ENCODE measurements at places on chromosomes 6 and 20.

GRCh38 chr6:1287103-1287591 is 24.8 kb upstream of the FOXQ1 start:
- no peak for DNase-seq

- DNase-seq = no peak
Measured at GRCh38 chr20:3843490-3843889, 3.1 kb upstream of the MAVS start.

GRCh38 chr6:52249078-52249477 is 4.8 kb upstream of the IL17F start:
- no peak for DNase-seq

GRCh38 chr20:32007787-32008616 is 2.2 kb upstream of the CCM2L start:
- DNase-seq = no peak

DNA sequence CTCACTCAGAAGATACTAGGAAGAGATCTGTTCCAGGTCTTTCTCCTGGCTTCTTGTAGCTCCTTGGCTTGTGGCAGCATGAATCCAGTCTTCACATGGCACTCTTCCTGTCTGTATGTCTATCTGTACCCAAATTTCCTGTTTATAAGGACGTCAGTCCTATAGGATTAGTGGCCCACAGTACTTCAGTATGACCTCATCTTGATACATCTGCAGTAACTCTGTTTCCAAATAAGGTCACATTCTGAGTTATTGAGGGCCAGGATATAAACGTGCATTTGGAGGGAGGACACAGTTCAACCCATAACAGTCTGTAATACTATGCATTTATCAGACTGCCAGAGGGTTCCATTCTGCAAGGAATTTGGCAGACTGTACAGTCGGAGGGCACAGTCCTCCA is 57.6 kb upstream of the DYNLRB1 start:
- DNase-seq = no peak

DNA sequence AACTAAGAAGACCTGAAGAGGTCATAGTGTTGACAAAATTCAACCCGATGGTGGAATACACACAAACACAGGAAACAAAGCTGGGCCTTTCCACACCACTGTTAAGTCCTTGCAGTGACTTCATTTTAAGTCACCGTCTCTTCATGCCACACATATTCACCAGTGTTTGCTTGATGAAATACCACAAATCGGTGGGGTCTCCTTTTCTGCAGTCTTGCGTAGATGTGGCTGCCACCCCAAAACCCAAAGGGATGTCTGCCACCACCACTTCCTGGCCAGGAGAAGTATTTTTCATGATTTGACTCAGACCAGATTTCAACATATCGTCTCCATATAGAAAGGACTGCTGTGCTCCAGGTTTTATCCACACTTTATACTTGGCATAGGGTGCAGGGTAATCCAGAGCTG is 11.0 kb upstream of the COL10A1 start:
- DNase-seq = no peak

- no peak for DNase-seq
Measured at GRCh38 chr6:157762636-157763035, 60.4 kb upstream of the SNX9 start.

DNA sequence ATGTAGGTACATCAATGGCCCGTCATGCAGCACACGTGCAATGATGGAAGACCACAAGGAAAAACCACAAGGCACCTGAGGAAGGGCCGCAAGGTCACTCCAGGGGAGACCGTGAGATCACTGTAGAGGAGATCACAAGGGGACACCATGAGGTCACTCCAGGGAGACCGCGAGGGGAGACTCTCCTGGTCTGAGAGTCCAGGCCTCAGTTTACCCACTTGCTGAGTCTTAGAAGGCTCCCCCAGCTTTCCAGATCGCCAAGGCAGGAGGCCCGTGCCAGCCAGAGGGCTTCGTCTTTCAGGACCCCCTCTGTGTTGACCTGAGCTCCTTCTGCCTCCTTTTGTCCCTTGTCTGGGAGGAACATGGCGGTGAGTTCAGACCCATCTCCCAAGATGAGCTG is 232.2 kb downstream of the ERMARD start:
- no peak for DNase-seq

DNA sequence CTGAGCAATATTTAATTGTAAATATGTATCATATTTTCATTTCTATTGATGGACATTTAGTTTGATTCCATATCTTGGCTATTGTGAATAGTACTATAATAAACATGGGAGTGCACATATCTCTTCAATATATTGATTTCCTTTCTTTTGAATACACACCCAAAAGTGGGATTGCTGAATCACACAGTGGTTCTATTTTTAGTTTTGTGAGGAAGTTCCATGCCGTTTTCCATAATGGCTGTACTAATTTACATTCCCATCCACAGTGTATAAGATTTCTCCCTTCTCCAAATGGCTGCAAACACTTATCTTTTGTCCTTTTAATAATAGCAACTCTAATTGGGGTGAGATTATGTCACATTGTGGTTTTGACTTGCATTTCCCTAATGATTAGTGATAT is 86.7 kb upstream of the RAB32 start:
- no peak for DNase-seq

DNA sequence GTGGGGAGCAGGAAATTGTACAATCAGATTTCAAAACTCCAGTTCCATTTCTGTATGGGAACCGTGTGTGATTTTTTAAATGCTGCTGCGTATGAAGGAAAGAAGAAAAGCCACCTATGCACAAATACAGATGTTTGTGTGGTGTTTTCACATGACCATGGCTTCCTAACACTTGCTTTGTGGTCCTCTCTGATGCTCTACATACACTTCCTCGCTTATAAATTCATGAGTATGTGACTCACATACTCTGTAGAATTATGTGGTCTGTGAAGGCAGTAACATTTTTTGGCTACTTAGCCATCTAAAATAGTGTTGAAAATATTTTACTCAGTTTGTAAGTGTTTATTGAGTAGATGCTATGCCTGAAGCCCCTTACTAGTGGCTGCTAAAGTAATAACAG is 119.8 kb upstream of the PDE10A start:
- no peak for DNase-seq

DNA sequence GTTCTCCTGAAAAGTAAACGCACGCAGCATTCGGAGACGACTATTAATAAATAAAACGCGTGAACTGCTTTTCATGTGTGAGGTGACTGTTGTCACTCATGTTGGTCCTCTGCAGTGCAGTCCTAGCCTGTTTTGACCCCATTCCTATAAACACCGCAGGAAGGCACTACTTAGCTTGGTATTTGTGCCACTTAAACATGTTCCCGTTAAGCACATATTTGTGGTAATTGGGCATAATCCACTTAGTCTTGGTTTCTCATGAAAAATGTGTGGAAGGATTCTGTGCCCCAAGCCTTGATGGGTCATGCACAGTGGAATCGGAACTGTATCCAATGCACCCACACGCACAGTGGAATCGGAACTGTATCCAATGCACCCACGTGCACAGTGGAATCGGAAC is 313.9 kb downstream of the THBS2 start:
- no peak for DNase-seq

- DNase-seq = no peak
Measured at GRCh38 chr20:18837718-18838117, 24.1 kb downstream of the SCP2D1 start.

DNA sequence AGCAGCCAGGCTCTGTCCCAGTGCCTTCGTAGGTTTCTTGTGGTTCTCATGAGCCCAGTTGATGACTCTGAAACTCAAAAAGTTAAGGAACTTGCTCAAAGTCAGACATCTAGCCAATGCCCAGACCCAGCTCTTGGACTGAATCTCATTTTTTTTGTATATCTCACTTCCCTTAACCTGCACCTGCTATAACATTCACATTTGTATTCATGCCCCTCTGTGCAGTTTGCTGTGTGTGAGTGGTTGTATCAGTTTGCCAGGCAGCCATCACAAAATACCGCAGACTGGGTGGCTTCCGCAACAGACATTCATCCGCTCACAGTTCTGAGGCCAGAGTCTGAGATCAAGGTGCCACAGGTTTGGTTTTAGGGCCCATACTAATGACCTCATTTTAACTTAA is 49.9 kb downstream of the IPCEF1 start:
- DNase-seq = no peak

GRCh38 chr20:38673261-38673660 is 51.0 kb upstream of the SLC32A1 start:
- no peak for DNase-seq

DNA sequence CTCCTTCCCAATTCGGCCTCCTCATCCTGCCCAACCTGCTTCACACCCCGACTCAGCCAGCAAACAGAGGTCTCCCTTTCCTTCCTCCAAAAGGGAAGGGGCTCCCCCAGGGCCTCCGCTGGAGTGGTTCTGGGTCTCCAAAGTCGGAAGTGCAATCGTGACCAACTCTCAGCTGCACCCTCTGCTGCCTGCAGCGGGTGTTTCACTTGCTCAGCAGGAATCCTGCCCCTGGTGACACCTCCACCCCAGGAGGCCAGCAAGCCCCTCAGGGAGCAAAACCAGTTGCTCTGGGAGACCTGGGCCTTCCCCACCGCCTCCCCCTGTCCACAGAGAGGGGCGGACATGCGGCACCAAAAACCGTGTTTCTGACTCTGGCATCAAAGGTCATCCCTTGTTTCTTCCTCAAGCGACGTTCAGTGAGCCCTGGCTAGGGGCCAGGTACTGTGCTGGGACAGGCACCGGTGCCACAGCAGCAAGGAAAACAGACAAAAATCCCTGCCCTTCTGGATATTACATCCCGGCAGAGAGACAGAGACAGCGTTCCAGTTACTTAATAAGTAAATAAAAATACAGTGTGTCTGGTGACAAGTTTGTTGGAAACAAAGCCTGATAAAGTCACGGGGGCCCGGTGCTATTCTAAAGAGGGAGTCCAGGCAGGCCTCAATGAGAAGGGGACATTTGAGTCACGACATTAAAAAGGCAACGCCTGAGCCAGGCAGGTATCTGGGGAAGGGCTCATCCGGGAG is 219.0 kb downstream of the BMP7 start:
- no peak for DNase-seq

DNA sequence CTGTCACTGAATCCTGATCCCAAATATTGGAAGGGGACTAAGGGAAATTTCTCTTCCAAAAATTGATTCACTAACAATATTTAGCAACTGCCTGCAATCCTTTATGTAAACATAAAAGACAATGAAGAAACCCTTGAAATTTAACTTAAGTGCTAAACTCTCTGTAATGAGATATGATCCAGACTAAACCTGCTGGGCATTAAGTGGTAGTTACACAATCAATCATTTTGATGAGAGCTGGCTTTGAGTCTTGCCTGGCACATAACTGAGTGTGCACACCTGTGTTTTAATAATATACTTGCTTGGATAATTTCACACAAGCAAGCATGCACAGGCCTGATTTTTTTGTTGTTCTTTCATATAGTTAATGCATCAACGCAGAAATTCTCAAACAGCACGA is 9.8 kb upstream of the ZFP64 start:
- DNase-seq = no peak

DNA sequence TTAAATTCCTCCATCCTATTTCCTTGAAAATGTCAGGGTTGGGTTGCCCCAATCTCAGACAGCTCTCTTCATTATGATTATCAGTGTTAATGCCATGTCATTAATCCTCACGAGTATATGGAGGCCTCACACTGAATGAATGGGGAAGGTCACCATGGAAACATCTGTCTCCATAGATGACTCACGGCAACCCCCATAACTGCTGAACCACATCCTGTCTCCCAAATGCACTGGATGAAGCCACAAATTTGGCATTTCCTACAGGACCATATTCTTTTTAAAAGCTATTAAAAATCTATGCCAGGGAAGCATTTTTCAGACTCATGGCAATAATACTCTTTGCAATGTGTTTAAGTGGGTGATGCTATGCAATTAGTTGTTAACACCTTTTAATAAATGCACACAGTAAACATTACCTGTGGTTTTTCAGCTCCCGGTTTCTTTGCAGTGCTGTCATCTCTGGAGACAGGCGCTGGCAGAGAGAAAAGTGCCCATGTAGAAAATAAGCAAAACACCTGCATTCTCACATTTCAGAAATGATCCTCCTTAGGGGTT is 80.1 kb upstream of the PTPRK start:
- DNase-seq = no peak
